ENCODE measurements at places on chromosomes 3 and 15. TPM values are rescaled to one million over a fixed set of nuclear protein-coding genes. Genes with fewer than 3 reads are reported as not detected.

DNA sequence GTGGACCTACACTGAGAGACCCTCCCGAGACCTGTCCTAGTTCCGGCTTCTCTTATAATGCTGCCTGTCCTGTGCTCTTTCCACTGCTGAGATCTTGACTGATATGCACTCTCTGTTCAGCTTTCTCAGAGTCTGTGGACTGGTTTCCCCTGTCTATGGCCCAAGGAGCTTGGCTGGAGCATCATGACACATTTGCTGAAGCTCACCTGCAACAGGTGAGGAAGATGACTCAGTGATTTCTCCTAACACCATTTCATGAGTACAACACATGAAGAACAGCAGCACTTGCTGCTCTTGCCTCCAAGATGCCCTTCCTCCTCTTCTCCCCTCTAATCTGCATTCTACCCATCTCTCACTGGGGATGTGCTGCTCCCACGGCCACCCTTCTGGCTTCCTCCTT, 92.1 kb downstream of the DUT start:
- H3K4me3 ChIP-seq = no peak overlapping the region
- no peaks in the 10 kb centered on the region for H3K4me1 ChIP-seq
- no peak for DNase-seq
- no peaks in the 10 kb centered on the region for H3K36me3 ChIP-seq
- H3K27ac ChIP-seq = no peak overlapping the region

- peak; percentile 91 for DNase-seq
- peak within 1 kb of the TSS; percentile 94 for H3K27ac ChIP-seq
- H3K4me3 ChIP-seq = peak within 1 kb of the TSS; percentile 90
- peaks cover 35% of the 10 kb centered on the region for H3K36me3 ChIP-seq
- peaks cover 77% of the 10 kb centered on the region for H3K4me1 ChIP-seq
- H3K27me3 ChIP-seq = no peaks in the 10 kb centered on the region
Observed at GRCh38 chr15:64460206-64460723, at the start of gene ZNF609. Gene ZNF609, plus strand, starts transcription at chr15:64460578. Its CDS starts 38,842 bp downstream, at chr15:64499420.

- H3K4me3 ChIP-seq = no peak overlapping the region
- no peaks in the 10 kb centered on the region for H3K36me3 ChIP-seq
- H3K27ac ChIP-seq = no peak overlapping the region
- DNase-seq = no peak
Observed at GRCh38 chr3:149317072-149317471, 16.4 kb downstream of the TM4SF18 start.

GRCh38 chr15:54854667-54855066, 342.1 kb downstream of the RSL24D1 start:
- no peak for DNase-seq
- no peaks in the 10 kb centered on the region for H3K27me3 ChIP-seq
- no peak overlapping the region for H3K4me3 ChIP-seq
- peaks cover 1% of the 10 kb centered on the region for H3K36me3 ChIP-seq
- no peak overlapping the region for H3K27ac ChIP-seq
- H3K4me1 ChIP-seq = no peaks in the 10 kb centered on the region

GRCh38 chr3:10378742-10379141, 57.8 kb upstream of the SEC13 start:
- no peaks in the 10 kb centered on the region for H3K4me1 ChIP-seq
- no peak for DNase-seq
- no peak overlapping the region for H3K4me3 ChIP-seq
- H3K27ac ChIP-seq = no peak overlapping the region
- H3K36me3 ChIP-seq = no peaks in the 10 kb centered on the region

DNA sequence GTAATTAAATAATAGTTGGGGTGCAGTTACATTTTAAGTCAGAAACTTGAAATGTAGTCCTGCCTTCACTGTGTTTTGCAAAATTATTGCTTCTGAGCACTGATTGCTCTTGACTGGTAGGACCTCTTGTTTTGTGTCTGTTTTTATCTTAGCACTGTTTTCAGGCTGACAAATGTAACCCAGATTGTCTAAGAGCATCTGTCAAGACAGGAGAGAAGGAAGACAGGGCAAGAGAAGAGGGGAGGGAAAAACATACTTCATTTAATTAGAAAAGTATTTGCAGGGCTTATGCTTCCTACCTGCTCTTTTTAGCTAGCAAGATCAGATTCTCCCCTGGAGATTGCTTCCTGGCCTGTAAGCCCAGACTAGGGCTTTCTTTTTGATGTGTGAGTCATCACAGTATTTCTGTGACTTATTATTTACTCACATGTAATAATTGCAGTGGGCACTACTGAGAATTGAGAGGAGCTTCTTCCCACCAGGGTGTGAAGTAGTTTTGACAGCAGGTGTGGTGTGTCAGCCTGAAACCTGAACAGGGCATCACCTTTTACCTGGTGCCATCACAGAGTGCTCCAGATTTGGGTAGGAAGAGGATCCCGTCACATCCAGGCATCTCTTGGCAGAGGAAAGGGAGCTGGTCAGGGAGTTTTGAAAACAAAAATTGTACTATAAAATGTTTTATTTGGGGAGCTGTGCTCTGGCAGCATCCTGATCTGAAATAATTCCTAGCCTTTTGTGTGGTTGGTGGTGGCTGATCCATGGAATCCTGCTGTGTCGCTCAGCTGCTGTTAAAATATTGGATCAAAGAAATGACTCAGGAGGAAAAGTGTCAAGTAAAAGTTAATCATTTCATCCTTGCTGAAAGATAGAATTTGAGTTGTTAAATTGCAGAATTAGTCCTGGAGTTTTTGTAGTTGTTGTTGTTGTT, 98.2 kb downstream of the TMEM108 start:
- no peak for DNase-seq
- no peaks in the 10 kb centered on the region for H3K4me1 ChIP-seq
- H3K36me3 ChIP-seq = no peaks in the 10 kb centered on the region
- no peak overlapping the region for H3K27ac ChIP-seq
- H3K27me3 ChIP-seq = peaks cover 12% of the 10 kb centered on the region

- no peak for DNase-seq
- H3K36me3 ChIP-seq = peaks cover 22% of the 10 kb centered on the region
- peak overlapping the region; percentile 99 for H3K27ac ChIP-seq
Observed at GRCh38 chr3:108089579-108089978, 1.3 kb downstream of the CD47 start.

DNA sequence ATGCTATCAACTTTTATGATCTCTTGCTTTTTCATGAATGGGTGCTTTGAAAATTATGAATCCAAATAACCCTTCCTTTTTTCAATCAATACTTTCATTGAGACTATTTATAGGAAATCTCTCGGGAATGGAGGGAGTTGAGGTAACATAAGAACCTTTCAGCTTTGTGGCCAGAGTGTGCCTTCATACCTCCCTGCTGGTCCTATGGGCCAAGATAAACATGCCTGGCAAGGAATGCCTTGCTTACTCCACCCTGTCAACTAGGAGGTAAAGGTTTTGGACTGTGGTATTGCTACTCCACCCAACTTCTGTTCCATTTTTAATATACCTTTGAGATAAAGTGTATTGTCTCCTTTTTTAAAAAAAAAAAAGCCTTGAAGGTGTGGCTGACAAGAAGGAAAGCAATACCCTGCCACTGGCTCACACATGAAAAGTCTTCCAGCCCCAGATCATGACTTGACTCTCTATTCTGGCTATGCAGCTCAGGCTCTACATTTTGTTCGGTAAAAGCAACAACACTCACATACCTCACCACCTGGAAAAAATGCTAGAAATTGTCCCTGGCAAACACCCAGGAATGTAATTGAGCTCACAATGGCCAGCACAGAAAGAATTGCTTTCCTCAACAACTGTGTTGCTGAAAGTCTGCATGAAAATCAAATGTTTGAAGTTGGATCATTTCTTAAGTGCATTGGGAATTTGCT, 35.8 kb downstream of the COL8A1 start:
- H3K4me3 ChIP-seq = no peak overlapping the region
- peaks cover 10% of the 10 kb centered on the region for H3K27me3 ChIP-seq
- no peaks in the 10 kb centered on the region for H3K4me1 ChIP-seq
- no peak for DNase-seq
- no peaks in the 10 kb centered on the region for H3K36me3 ChIP-seq
- H3K27ac ChIP-seq = no peak overlapping the region

- H3K27me3 ChIP-seq = no peaks in the 10 kb centered on the region
- peaks cover 23% of the 10 kb centered on the region for H3K4me1 ChIP-seq
- DNase-seq = no peak
- no peak overlapping the region for H3K4me3 ChIP-seq
- no peaks in the 10 kb centered on the region for H3K36me3 ChIP-seq
- no peak overlapping the region for H3K27ac ChIP-seq
Observed at GRCh38 chr15:60656481-60656880, 177.5 kb upstream of the ICE2 start.

SEMA5B gene
- not detected for total RNA-seq

DNA sequence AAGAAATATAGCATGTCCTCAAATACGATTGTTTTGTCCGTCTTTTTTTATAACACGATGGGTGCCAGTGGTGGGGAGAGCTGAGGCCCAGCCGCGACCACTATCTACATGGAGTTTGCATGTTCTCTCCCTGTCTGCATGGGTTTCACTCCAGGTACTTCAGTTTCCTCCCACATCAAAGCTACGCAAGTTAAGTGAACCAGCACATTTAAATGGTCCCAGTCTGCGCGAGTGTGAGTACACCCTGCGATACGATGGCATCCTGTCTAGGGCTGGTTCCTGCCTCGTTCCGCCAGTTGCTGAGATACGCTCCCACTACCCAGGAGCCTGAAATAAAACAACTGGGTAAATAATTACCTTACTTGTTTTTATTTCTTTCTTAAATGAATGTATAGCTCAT, 40.6 kb downstream of the ATP13A3 start:
- H3K27me3 ChIP-seq = no peaks in the 10 kb centered on the region
- H3K36me3 ChIP-seq = peaks cover 23% of the 10 kb centered on the region
- no peak overlapping the region for H3K27ac ChIP-seq
- H3K4me3 ChIP-seq = no peak overlapping the region
- peaks cover 5% of the 10 kb centered on the region for H3K4me1 ChIP-seq

SLC22A13 gene
- 0.27 TPM for total RNA-seq

DNA sequence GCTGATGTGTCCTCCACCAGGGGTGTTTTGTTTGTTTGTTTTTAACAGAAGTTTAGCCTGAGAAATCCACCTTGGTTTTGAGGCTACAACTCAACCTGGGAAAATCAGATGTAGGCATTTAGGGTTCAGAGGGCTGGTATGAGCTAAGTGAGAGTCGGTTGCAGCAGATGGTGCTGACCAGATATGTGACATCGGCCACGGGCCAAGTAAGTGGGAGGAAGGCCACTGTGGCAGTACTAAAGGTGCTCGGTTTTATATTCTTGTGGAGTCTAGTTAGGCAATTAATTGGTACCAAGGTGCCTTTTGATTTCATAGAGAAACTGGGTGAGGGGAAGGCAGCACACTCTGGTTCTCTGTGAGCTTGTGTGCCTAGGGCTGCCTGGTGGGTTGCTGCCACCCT, 10.5 kb downstream of the MTMR14 start:
- no peaks in the 10 kb centered on the region for H3K27me3 ChIP-seq
- H3K4me3 ChIP-seq = no peak overlapping the region
- H3K27ac ChIP-seq = no peak overlapping the region
- no peak for DNase-seq

GRCh38 chr3:13637311-13637891, 88.5 kb downstream of the FBLN2 start:
- H3K4me3 ChIP-seq = no peak overlapping the region
- no peak overlapping the region for H3K27ac ChIP-seq

- no peak overlapping the region for H3K4me3 ChIP-seq
- no peaks in the 10 kb centered on the region for H3K36me3 ChIP-seq
- no peak overlapping the region for H3K27ac ChIP-seq
- no peaks in the 10 kb centered on the region for H3K27me3 ChIP-seq
- no peak for DNase-seq
- no peaks in the 10 kb centered on the region for H3K4me1 ChIP-seq
Observed at GRCh38 chr15:93420050-93420452, 331.0 kb upstream of the RGMA start.

DNA sequence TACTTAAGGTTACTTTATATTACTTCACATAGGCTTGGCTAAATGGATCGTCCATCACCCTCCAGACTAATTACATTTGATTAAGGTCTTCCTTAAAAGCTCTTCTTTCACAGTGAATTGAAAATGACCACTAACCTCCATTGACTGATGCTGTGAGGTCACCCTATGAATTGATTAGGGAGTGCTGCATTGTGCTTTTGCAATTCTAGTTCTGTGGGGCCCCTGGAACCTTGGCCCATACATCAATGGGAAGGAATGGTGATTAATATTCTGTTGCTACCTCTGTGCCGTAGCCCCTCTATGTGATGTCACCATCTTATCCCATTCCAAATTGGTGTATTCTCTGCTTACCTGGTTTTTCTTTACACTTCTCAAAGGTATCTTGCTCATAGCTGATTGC, 682.2 kb downstream of the SQOR start:
- no peak overlapping the region for H3K27ac ChIP-seq
- H3K4me3 ChIP-seq = no peak overlapping the region
- no peaks in the 10 kb centered on the region for H3K36me3 ChIP-seq
- no peaks in the 10 kb centered on the region for H3K4me1 ChIP-seq
- no peak for DNase-seq
- peaks cover 12% of the 10 kb centered on the region for H3K27me3 ChIP-seq

DNA sequence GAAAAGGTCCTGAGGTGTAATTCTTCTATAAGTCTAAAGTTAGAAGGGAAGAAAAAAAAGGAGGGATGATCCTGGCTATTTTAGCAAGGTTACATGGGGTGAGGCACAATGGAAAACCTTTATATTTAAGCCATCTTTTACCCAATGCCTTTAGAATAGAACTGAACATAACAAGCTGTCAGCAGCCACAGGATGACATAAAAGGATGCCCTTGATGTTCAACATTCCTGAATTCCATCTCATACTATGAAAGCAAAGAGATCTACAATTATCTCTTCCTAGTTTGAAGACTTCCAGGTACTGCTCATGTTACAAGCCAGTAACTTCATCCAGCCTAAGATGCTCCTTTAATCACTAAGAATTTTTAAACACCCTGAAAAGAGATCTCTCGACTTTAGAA, 26.9 kb downstream of the NEK10 start:
- H3K4me3 ChIP-seq = no peak overlapping the region
- H3K27ac ChIP-seq = no peak overlapping the region
- DNase-seq = no peak
- no peaks in the 10 kb centered on the region for H3K36me3 ChIP-seq
- H3K4me1 ChIP-seq = no peaks in the 10 kb centered on the region
- no peaks in the 10 kb centered on the region for H3K27me3 ChIP-seq

DNA sequence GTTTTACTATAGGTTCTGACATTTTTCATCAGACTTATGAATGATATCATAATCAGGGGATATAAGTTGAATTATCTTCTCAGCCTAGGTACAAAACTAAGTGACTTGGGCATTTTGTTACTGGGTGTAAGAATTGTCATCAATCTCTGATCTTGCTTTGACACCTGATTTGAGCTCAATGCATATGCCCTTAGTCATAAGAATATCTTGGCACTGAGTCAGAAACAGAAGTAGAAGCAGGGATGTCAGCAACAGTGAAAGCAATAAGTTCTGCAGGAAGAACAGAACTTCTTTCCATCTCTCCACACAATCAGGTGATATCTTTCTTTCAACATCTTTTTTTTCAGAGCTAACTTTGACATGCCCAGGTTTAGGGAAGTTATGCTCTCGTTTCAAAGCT, 14.6 kb downstream of the SLITRK3 start:
- no peak for DNase-seq
- H3K4me3 ChIP-seq = no peak overlapping the region
- no peaks in the 10 kb centered on the region for H3K36me3 ChIP-seq
- H3K27ac ChIP-seq = no peak overlapping the region
- H3K4me1 ChIP-seq = no peaks in the 10 kb centered on the region

- H3K36me3 ChIP-seq = peaks cover 4% of the 10 kb centered on the region
- H3K27me3 ChIP-seq = no peaks in the 10 kb centered on the region
- DNase-seq = no peak
- H3K4me3 ChIP-seq = no peak overlapping the region
- H3K27ac ChIP-seq = no peak overlapping the region
- H3K4me1 ChIP-seq = peaks cover 42% of the 10 kb centered on the region
Observed at GRCh38 chr3:12986986-12987385, 86.2 kb downstream of the IQSEC1 start.
